ENCODE measurements at places on chromosomes 7 and 10. TPM values are rescaled to one million over a fixed set of nuclear protein-coding genes. Genes with fewer than 3 reads are reported as not detected.

The FEZF1 gene
- 0.15 TPM for polyA plus RNA-seq

The PRLHR gene
- not detected for polyA plus RNA-seq

The GIMAP5 gene
- 8.7 TPM for polyA plus RNA-seq

The EBLN1 gene
- polyA plus RNA-seq, result not detected

The OR2A1 gene
- polyA plus RNA-seq, result not detected

The HABP2 gene
- 10.9 TPM for polyA plus RNA-seq

The STEAP4 gene
- 0.19 TPM for polyA plus RNA-seq

The H2BK1 gene
- not detected for polyA plus RNA-seq

The CLDN4 gene
- polyA plus RNA-seq, result 132 TPM

The PNLIPRP1 gene
- not detected for polyA plus RNA-seq

The OR6B1 gene
- polyA plus RNA-seq, result not detected

The TPK1 gene
- polyA plus RNA-seq, result 0.70 TPM

The GJD4 gene
- not detected for polyA plus RNA-seq

The IFIT1B gene
- not detected for polyA plus RNA-seq

The FAM237B gene
- polyA plus RNA-seq, result not detected

The PPA1 gene
- 127 TPM for polyA plus RNA-seq

The PHKG1 gene
- polyA plus RNA-seq, result 3.8 TPM

The CPN1 gene
- not detected for polyA plus RNA-seq

The RNLS gene
- polyA plus RNA-seq, result 1.3 TPM

The EIF3B gene
- 120 TPM for polyA plus RNA-seq

The VPS50 gene
- polyA plus RNA-seq, result 5.6 TPM

Measured in brain (organoid and tissue), 16 donors.